ENCODE measurements at places on chromosomes 16 and 17.
A peak's percentile ranks its signal among the peaks of the same experiment; 100 is the strongest.

DNA sequence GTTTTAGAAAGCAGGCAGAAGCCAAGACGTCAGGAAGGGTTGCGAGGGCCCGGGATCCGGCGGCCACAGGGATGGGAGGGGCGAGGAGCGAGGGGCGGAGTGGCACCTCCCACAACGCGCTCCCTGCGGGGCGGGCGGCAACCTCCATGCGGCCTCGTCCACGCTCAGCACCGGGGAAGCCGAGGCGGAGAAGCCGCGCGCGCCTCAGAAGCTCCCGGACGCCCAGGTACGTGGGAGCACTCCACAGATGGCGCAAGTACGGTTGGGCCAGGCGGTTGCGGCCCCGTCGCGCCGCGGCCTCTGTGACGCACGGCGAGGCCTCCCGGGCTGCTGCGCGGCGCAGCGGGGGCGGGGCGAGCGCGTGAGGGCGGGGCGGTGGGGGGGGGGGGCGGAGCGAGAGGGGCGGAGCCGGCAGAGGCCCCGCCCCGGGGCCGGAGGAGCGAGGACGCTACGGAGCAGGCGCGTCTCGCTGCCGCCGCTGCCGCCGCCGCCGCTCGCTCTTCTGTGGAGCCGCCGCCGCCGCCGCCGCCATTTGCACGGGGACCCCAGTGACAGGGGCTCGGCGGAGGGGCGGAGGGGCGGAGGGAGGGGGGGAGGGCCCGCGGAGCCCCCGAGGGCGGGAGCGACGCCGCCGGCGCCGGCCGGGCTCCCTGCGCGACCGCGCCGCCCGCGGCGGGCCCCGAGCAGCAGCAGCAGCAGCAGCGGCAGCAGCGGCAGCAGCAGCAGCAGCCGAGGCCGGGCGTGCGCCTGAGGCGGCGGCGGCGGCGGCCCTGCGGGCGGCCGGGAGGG, at the start of gene TENT4B:
TSS of gene TENT4B (plus strand) at position 500 of the 789 bp plus-strand sequence. CDS start 316 bp downstream, outside the sequence.
- DNase-seq = peak; percentile 83

- DNase-seq = no peak
Measured at GRCh38 chr17:39666231-39666600, 1.1 kb downstream of the TCAP start.

GRCh38 chr17:5526821-5527598, 40.6 kb downstream of the MIS12 start:
- DNase-seq = peak; percentile 39

- DNase-seq = no peak
Measured at GRCh38 chr16:57308041-57308440, 23.6 kb upstream of the PLLP start.

DNA sequence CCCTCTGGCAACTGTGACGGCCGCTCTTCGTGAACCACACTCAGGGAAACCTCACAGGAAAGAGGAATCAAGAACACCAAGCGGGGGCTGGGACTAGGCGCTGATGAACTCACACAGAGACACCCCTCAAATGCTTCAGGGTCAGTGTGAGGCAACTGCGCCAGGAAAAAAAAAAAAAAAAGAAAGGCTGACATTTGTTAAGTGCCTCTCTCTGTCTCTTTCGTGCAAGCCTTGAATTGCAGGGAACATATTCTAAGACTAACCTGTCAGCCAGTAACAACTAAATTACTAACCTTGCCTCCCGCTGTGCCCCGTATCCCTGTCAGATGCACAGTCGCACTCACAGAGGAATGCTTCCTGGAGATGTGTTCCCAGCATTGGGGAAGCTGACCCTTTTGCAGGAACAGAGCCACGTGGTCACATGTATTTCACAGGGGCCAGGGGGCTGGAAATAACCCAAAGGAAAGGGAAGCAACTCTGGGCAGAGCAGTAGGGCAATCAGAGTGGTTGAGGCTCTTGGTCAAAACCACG, 247.8 kb downstream of the XYLT1 start:
- no peak for DNase-seq
